ENCODE measurements at places on chromosomes 5 and 9.

DNA sequence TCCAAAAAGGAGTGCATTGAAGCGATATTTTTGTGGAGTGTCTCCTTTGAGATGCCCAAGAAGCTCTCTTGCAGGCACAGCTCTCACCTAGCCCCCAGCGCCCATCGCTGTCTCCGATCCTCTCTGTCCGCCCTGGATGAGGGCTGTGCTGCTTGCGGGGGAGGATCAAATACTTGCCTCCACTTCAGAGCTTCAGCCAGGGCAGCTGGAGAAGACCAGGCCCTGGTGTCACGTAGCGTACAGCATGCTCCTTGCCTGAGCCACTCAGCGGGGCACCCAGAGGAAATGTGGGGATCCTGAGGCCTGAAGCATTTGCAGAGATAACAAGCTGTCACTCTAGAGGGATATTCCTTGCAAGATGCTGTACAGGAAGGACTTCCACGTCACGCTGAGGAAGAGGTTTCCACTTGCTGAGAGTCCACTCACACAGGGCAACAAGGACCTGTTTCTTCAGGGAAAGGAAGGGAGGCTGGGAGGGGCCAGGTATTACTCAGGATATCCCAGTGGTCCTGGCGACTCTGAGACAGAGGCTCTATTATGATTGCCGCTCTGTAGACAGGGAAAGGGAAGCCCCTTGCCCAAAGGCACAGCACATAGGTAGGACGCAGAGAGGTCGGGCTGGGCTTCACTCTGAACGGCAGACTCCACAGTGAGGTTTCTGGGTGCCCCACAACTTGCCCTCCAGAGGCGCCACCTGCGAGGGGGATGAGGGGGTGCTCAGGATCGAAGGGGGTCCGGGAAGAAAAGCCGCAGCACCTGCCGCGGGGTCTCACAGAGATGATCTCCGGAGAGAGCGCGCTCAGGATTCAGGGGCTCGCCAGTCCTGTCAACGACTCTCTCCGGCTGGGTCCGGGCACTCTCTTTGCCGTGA is 64.0 kb downstream of the CRB2 start:
- no peak for DNase-seq

DNA sequence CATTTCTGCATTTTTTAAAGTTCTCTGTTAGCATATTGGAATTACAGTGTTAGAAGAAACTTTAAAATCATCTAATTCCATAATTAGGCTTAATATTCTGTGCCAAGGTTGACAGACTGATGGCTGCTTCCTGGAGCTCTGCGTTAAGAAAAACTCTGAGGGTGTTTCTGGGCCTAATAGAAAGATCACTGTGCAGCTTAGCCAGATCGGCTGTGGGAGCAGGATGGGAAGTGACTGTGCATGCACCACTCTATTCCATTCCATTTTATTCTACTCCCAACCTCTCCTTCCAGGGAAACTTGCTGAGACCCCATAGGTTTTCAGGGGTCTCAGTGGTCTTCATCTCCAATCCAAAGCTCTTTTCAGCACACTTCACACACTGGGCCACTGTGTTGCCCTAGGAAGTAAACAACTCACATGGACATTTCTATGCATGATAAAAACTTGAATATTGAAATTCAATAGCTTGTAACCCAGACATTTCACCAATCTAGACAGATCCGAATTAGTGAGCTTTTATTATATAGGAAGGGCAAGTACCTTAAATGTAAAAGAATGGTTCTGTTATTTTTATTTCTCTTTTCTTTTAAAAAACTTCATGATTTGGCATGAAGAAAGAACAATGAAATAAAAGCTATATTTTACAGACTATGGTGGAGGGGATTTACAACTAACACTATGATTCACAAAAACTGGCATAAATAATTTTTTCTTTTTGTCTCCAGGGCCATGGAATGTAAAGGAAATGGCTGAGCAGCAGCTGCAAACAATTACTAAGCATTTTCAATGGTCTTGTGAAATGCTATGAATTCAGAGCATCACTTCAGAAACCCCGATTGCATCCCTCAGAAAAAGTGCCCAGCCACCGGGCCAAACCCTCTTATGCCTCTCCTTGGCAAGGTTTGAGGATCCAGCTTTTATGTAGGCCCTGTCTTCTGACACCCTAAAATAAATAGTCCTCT is 51.4 kb upstream of the DAB2 start:
- DNase-seq: no peak

- DNase-seq: no peak
Observed at GRCh38 chr9:127505396-127506116, 54.2 kb downstream of the LRSAM1 start.

GRCh38 chr5:14806456-14806855 is 65.1 kb downstream of the ANKH start:
- DNase-seq: peak; percentile 70

- no peak for DNase-seq
Observed at GRCh38 chr5:150540615-150541396, 32.9 kb downstream of the NDST1 start.

GRCh38 chr9:99031319-99031718 is 73.6 kb upstream of the TGFBR1 start:
- DNase-seq: no peak
